ENCODE measurements at places on chromosomes 6 and 20.

GRCh38 chr6:141988954-141989705, 143.6 kb upstream of the GJE1 start:
- peak; percentile 80 for DNase-seq

GRCh38 chr6:1271071-1271763, 40.7 kb upstream of the FOXQ1 start:
- DNase-seq, result no peak

- no peak for DNase-seq
These were observed 276.9 kb upstream of the SUPT3H start for GRCh38 chr6:45654673-45655072.

DNA sequence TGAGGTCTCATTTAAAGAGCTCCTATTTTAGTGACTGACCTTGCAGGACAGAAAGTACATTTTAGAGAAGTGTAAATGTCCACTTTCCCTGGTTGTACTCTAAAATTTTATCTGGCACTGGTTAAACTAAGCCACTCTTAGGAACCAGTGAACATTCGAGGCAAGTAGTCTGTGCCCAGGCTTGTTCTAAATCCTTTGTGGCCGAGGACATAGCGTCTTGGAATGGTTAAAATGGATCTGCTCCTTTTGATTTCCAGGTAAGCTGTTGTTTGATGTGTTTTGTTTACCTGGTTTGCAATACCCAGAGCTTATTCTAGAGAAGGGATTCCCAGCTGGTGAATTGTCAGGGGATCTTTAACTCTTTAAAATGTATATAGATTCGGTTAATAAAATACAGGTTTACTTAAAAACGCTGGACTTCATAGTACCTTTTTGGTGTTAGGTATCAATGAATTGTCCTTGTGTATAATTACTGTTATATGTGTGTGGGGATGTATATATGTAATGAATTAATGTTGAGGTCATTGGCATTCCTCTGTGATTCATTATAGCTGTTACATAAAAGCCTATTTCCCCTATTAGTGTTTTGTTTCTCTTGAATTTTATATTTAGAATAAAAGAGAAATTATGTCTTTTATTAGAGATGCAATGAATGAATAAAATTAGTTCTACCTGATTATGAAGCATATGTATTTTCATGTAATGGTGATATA, 15.8 kb downstream of the SNX9 start:
- DNase-seq, result no peak

DNA sequence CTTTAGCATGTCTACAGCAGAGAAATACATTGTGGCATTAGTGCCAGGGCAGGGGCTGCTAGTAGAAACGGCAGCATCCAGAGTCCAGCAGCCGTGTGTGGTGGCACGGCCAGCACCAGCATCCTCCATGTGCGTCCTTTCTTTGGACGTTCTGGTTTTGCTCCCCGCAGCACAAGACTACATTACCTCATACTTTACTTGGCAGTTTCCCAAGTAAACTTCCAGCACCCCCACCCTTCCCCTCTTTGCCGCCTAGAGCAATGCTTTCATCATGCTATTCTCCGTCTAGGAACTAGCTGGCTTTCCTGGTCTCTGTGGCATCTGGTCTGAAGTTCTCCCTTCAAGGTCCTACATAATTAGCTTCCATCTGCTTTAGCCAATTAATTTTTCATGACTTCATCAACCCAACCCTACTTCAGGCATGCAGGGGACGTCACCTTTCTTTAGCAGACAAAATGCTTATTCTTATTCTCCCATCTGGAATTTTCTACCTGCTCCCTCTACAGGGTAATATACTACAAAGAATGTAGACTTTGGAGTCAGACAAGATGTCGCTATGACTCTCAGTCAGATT, 67.6 kb downstream of the BLOC1S5 start:
- no peak for DNase-seq

- DNase-seq, result no peak
These were observed 3.9 kb downstream of the UTRN start for GRCh38 chr6:144289006-144289405.

DNA sequence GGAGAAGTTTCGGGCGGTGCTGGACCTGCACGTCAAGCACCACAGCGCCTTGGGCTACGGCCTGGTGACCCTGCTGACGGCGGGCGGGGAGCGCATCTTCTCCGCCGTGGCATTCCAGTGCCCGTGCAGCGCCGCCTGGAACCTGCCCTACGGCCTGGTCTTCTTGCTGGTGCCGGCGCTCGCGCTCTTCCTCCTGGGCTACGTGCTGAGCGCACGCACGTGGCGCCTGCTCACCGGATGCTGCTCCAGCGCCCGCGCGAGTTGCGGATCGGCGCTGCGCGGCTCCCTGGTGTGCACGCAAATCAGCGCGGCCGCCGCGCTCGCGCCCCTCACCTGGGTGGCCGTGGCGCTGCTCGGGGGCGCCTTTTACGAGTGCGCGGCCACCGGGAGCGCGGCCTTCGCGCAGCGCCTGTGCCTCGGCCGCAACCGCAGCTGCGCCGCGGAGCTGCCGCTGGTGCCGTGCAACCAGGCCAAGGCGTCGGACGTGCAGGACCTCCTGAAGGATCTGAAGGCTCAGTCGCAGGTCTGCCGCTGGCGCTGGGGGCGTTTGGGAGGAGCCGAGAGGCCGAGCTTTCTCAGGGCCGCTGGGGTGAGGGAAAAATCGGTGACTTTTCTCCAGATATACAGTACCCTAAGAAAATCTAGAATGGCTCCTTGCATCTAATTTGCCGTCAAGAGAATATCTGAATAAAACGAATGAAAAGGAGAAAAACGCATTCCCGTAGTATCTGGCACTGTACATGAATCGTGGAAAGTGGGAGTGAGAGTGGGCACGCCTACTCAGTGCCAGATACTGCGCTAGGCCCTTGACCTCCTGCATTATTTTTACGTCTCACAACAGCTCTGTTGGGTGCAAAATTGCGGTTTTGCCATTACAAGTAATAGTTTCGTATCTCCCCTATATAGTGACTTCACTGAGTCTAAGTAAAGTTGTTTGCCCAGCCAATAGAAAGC, 1.0 kb downstream of the CALHM6 start:
- DNase-seq, result peak; percentile 11

DNA sequence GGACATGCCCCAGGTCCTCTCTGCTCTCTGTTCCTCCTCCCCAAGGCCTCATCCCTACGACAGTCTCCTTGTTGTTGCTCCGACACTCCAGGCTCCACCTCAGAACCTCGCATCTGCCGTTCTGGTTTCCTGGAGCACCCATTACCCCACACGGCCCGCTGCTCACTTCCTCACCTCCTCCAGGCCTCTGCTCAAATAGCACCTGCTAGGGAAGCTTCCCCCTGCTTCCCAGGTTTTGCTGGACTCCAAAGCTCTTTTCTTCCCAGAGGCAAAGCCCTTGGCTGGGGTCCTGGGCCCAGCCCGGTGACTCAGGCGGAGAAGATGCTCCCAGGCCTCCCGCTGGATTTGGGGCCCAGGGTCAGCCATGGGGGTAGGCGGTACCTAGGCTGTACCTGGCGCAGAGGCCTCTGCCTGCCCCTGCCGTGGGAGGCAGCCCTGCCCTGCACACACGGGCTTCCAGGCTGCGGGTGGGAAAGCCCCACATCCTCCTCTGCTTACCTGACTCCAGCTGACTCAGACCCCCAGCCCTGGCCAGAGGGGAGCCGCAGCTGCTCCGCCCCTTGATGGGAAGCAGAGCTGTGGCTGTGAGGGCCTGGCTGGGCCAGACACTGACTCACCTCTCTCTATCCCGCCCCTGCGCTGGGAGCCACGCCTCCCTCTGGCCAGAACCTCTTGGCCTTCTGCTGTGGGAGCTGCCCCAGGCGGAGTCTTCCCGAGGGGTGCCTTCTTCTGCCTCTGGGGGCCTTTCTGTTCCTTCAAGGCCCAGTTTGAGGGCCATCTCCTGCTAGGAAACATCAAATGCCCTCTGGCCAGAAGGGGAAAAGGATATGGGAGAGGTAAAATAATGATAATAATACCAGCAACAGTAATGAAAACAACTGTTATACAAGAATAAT, 130.5 kb downstream of the CEBPB start:
- DNase-seq, result no peak

GRCh38 chr6:16819752-16820151, 58.5 kb upstream of the ATXN1 start:
- peak; percentile 12 for DNase-seq

DNA sequence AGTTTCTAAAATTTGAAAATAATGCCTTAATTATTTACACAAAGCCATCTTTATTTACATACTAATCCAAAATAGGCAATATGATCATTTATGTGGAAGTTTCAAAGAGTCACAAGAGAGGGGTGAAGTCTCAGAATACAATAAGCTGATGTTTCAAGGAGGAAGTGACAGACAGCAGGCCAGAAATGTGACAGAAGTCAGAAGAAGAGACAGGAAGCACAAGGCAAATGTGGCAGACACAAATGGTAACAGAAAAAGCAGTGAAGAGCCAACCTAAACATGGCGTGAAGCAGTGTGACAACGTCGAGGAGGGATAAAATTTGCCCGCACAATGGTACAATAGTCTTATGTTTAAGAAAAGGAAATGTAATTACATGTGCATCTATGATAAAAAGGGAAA, 59.8 kb downstream of the SHPRH start:
- peak; percentile 86 for DNase-seq

- no peak for DNase-seq
These were observed 487.3 kb upstream of the JARID2 start for GRCh38 chr6:14758421-14759081.

GRCh38 chr6:6494677-6495076, 93.8 kb upstream of the LY86 start:
- DNase-seq, result peak; percentile 78

- no peak for DNase-seq
These were observed 136.7 kb upstream of the EEF1E1 start for GRCh38 chr6:8238773-8239683.

DNA sequence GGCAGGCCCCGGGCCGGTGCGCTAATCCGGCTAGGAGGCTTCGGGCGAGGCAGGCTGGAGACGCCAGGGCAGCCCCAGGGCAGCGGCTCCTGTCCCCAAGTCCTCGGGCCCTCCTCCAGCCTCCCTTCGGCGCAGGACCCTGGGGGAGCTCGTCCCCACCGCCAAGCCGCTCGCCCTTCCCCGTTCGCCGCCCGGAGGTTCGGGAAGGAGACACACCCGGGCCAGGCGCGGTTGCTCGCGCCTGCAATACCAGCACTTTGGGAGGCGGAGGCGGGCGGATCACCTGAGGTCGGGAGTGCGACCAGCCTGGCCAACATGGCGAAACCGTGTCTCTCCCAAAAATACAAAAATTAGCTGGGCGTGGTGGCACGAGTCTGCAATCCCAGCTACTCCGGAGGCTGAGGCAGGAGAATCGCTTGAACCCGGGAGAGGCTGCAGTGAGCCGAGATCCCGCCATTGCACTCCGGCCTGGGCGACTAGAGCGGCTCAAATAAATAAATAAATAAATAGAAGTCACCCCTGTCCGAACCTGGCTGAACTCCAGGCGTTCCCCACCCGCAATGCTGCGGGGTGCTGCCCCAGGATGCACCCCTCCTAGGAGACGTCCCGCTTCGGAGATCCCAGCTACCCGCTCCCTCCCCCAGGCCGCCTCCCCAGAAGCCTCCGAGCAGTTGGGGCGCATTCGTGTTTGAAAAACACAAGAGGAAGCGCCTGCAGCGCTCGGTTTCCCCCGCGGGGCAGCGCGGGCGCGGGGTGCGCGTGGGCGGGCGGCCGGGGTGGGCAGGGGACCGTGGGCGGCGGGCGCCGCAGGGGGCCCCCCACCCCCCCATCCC, 27.5 kb downstream of the SERPINB9 start:
- peak; percentile 33 for DNase-seq

GRCh38 chr6:4378319-4378996, 243.1 kb upstream of the ECI2 start:
- DNase-seq, result no peak

DNA sequence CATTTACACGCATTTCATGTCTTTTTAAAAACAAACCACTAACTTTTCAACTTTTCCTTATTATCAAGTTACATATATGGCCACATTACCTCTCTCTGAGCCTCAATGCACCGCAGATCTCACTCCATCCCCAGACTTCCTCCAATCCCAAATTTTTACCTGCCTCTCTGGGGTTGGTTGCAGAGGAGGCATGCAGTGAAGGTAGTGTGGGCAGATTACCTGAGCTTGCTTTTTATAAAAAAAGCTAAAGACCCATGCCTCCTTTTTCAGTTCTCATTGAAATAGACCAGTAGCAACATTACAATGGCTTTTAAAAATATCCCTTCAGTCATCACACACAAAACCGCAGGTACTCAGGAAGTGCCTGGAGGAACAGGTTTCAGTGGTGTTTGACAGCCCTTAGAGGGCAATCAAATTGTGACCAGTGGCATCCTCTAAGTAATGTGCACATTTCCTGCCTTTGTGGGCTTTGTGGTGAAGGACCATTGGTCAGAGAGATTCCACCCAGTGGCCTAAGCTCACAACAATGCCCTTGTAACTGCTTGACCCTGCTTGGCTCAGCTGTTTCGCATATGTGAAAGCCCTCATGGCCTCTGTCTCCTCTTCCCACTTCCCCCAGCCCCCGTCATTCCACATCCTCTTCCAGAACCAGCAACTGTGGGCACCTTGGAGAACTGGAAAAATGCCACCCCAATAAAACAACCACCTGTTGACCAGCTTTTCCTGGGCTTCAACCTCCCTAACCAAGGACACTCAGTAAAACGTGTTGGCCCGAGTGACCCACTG, 30.2 kb upstream of the IL17A start:
- DNase-seq, result peak; percentile 66

DNA sequence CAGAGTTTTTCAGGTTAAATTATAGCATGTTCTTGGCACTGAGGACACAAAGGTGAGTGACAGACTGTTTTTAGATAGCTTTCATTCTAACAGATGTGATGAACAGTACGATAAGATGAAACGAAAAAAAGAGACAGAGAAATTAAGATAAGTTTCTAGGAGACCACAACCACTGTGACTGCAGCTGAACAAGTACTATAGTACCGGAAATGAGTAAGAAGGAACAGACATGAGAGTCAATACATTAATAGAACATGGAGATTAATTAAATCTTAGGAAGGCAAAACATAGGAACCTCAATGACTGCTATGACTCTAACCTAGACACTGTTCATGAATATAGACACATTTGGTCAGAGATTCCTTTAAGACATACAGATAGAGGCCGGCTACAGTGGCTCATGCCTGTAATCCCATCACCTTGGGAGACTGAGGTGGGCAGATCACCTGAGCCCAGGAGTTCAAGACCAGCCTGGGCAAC, 40.2 kb downstream of the HBS1L start:
- DNase-seq, result no peak

Data from Kasumi-1 (cell line).